ENCODE measurements at places on chromosomes 11 and 22.

DNA sequence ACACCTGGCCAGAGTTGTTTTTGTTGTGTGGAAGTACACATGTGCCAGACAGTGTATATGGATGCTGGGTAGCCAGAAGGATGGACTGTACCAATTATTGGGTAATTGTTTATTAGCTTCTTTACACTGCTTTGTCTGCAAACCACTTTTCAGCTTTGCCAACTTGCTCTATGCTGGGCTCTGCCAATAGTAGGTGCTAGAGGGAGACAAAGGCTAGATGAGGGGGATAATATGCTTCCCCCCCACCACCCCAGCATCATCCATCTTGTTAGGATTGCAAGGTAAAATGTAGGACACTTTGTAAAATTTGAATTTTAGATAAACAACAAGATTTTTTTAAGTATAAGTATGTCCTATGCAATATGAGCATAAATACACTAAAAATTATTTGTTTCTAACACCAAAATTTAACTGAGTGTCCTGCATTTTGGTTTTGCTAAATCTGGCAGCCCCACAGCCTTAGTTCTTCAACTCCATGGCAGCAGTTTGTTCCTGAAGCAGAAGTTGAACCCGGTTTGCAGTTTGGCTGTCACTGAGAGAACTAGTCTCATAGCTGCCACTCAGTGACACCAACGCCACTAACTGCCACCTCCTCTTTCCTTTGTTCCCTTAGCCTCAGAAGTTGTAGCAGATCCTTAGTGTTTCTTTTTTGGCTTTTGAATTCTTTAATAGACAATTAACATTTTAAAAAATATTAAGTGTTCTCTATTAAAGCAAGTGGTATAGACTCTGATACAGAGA, 78.8 kb downstream of the CCDC81 start:
- no peak for ATAC-seq

- no peak for ATAC-seq
Observed at GRCh38 chr11:12827369-12827768, 153.1 kb downstream of the TEAD1 start.

DNA sequence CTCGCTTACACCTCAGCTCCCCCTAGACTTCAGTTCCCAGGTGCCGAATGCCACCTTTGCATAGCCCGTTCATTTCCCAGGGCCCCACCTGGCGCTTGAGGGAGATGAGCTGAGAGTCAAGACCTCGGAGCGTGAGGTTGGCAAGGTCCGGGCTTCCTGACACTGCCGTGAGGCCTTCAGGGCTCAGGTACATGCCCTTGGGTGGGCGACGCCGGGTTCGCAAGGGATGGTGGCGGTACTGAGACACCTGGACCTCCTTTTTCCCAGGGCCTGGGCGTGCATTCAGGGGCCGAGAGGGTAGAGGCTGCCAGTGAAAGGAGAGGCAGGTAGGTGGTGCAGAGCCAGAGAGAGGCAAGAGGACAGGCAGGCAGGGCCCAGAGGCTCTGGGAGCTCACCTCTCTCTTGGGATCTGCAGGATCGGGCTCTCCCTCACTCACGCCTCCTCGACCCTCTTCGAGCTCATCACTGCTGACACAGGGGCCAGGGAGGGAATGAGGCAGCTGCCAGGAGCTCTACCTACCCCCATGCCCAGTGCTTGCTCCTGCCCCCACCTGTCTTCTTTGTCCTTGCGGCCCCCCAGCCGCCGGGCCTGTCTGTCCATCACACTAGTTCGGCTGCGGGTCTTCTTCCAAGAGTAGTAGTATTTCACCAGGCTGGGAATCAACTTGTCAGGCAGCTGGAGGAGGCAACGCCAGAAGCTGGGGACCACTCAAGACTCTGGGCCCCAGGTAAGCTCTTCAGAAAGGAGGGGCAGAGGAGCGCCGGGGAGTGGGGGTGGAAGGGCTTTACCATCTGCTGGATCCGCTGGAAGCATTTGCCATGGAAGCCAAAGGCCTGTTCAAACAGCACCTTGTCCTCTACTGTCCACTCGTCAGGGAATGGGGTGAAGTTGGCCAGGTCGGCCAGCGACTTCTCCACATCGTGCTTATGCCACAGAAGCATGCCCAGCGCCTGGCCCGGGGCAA, 2.8 kb downstream of the RCOR2 start:
- no peak for ATAC-seq

- no peak for ATAC-seq
Observed at GRCh38 chr22:40482391-40482790, 112.0 kb downstream of the SGSM3 start.

GRCh38 chr11:64294774-64295173, 3.7 kb downstream of the KCNK4 start:
- no peak for ATAC-seq

DNA sequence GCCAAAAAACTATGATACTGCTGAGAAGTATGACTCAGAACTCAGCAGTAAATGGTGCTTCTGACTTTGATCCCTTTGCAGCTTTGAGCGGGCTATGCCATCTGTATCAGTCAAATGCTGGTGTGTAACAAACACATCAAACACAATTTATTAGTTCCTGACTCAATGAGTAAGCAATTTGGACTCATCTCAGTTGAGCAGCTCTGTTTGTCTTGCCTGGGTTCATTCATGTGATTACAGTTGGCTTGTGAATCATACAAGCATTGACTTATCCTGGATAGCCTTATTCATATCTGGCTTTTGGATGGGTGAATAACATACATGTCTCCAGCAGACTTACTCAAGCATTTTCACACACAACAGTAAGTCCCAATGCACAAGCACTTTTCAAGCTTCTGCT, 858.8 kb downstream of the METTL15 start:
- ATAC-seq: no peak

DNA sequence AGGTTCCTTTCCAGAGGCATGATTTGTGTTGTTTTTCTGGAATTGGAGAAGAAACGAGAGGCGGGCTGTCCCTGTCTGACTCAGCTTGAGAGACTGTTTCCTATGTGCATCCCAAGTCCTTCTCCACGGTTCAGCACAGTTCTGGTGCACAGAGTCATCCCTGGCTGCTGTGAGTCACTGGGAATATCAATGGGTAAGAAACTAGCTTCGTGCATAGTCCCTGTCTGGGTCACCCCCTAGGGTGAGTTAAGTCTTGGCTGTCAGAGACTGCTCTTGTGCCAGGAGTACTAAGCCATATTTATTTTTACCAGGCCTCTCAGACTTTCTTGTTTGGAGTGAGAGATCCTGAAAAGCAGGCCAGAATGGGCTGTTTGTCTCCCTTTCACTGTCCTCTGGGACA, 2.4 kb upstream of the LRP4 start:
- ATAC-seq: no peak

Measured in activated CD4-positive, CD25-positive, alpha-beta regulatory T cell treated with anti-CD3 and anti-CD28 coated beads, Interleukin-2, amount 50 U/mL, for 24 hours (primary cell).